ENCODE measurements at places on chromosomes 3 and 15.

GRCh38 chr3:186802701-186803100 is 3.6 kb downstream of the RFC4 start:
- no peak for DNase-seq

GRCh38 chr15:95699578-95699977 is 630.9 kb upstream of the NR2F2 start:
- DNase-seq = no peak

DNA sequence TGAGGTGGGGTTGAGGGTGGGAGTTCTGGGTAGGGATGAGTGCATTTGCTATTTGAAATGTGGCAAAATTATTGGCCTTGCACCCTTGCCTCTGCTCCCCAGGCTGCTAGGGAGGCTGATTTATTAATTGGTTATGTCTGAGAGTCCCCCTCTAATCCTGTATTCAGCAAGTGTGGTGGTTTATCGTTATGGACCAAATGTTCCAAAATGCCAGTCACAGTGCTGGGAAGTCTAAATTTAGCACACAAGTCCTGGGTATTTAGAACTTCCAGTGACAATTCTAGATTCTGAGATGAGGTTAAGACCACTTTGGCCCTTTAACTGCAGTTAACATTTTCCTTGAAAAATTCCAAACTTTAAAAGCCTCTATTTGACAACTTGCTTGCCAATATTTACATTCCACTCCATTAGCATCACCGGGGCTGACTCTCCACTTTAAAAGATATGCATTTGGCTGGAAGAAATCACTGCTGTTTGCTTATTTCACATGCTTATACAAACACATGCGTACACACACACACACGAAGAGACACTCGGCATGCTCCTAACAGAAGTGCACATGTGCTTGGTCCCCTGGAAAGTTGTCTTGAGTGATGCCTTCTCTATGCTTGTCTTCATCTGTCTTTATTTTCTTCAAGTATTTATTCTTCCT is 247.7 kb downstream of the IL20RB start:
- no peak for DNase-seq

GRCh38 chr15:89963301-89964231 is 37.6 kb upstream of the ZNF710 start:
- no peak for DNase-seq

DNA sequence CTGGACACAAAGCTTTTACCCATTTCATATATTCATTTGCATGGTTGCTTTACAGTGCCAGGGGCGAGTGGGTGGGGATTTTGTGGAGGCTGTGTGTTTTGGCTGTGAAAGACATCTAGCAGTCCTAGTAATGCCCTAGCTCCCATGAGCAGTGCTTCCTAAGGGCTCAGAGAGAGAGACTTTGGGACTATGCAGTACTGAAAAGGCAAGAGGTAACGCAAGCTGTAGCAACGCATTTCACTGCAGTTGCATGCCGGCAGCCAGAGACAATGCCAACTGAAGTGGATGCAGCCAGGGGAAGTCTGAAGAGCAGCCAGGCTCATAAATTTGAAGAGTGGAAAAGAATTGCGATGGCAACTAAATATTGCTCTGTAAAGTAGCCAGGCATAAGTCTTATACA is 27.4 kb upstream of the ATP10A start:
- no peak for DNase-seq

- DNase-seq = no peak
Observed at GRCh38 chr15:57592426-57592825, 722 bp downstream of the MYZAP start.

GRCh38 chr3:101634591-101635196 is 42.2 kb downstream of the ZBTB11 start:
- DNase-seq = no peak

DNA sequence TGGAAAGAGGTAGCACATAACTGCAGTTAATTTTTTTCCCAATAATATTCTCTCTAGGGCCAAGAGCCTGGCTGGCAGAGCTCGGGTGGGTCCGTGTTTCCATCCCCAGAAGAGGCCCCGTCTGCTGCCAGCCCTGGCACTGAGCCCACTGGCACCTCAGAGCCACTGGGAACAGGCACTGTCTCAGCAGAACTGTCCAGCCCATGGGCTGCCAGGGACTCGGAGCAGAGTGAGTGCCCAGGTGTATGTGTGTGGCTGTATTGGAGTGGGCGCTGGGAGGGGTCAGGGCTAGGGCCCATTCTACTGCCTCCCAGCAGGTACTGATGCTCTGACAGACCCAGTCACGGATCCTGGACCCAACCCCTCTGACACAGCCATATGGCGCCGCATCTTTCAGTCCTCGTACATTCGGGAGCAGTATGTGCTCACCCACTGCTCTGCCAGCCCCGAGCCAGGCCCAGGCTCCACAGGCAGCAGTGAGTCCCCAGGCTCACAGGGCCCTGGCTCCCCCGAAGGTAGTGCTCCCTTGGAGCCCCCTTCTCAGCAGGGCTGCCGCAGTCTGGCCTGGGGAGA is 8.9 kb downstream of the VWA5B2 start:
- no peak for DNase-seq

DNA sequence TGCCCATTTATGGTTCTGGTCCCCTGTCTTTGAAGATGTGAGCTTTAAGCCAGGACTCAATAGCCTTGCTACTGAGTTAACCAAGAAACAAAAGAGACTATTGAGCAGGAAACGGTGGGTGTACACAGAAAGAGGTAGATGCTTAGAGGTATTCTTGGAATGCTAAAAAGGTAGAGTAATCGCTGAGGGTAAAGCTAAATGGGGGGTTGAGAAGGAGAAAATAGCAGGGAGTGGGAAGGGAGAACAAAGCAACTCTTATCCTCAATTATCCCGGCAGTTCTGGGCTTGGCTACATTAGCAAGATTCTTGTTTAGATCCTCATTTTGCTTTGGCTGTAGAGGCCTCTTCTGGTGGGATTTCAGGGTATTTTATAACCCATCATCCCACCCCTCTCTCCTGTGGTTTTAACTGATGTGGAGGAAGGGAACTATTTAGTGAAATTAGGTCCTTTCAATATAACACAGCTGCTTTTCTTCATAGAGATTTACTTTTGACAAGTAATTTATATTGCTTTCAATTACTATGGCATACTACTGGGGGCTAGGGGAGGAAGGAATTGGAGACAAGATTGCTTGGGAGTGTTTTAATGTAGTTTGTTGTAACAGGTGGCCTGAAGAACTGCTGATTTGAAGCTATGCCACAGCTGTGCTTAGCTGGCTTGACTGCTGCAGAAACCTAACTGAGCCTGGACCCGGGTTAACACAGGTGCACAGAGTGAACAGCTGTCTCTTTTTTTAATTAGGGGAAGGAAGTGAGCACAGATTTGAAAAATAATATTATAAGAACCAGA is 234.3 kb upstream of the CCDC54 start:
- no peak for DNase-seq

Measured in T-helper 17 cell (primary cell).